ENCODE measurements at places on chromosomes 4 and X.

GRCh38 chr4:150874338-150875226, 140.5 kb downstream of the LRBA start:
- no peak for DNase-seq

GRCh38 chr4:56164907-56165306, 216.2 kb downstream of the CEP135 start:
- no peak for DNase-seq

- no peak for DNase-seq
Measured at GRCh38 chr4:153156263-153156662, 48.0 kb upstream of the TRIM2 start.

GRCh38 chr4:7912826-7913225, 26.8 kb downstream of the AFAP1 start:
- DNase-seq: no peak

DNA sequence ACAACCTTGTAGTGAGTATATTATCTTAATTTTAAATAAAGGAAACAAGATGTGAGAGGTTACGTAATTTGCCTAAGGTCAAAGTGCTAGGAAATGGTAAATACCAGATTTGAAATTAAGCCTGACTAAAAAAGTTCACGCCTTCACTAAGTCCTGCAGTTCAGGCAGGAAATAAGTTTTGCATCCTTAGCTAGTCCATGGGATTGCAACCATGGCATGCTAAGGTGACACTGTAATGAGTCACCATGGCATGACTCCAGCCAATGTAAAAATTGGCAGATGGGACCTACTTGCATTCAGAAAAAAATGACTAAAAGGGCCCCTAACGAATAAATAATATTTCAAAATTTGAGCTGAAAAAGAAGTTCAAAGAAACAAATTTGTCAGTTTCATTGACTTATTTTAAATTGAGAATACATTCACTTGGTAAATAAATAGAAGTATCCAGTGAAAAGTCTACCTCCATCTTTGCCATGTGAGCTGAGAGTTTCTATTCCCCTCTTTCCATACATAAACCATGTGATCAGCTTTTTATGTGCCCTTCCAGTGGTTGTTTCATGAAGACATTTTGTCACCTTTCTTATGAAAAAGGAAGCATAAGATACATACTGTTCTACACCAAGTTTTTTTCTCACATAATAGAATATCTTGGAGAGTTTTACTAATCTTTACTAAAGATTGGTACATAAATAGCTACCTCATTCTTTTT, 72.4 kb downstream of the ANKRD50 start:
- DNase-seq: no peak

DNA sequence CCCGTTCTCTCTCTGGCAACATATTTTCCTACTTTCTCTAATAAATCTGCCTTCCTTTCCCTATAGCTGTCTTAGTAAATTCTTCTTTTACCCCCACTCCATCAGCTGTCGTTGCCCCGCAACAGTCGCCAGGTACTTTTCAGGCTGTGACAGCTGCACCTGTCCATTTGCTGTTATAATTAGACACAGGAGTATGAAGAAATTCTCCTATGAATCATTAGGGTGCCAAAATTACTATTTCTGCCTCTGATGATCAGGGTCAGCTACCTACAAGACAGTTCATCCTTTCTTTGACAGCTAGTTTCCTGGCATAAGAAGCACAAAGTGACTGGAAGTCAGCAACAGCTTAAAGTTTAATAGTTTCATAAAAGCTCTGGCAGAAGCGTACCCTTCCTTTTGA, 19.5 kb upstream of the GALNTL6 start:
- DNase-seq: no peak

DNA sequence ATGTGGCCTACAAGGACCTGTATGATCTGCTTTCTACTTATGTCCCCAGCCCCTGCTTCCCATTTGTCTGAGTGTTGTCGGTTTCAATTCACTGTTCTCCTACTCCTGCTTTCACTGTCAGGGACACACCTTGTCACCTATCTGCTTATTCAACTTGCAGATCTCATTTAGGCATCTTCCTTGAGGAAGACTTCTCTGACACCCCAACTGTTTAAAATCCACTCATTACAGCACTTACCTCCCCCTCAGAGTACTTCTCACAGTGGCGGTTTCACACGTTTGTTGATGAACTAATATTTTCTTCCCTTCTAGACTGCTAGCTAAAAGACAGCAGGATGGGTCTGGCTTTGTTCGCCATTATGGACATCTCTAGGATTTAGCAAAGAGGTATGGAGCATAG, 279.9 kb upstream of the TET2 start:
- DNase-seq: no peak

GRCh38 chrX:19811807-19812604, 75.4 kb downstream of the SH3KBP1 start:
- no peak for DNase-seq

GRCh38 chr4:2869659-2870058, 26.0 kb downstream of the ADD1 start:
- no peak for DNase-seq

DNA sequence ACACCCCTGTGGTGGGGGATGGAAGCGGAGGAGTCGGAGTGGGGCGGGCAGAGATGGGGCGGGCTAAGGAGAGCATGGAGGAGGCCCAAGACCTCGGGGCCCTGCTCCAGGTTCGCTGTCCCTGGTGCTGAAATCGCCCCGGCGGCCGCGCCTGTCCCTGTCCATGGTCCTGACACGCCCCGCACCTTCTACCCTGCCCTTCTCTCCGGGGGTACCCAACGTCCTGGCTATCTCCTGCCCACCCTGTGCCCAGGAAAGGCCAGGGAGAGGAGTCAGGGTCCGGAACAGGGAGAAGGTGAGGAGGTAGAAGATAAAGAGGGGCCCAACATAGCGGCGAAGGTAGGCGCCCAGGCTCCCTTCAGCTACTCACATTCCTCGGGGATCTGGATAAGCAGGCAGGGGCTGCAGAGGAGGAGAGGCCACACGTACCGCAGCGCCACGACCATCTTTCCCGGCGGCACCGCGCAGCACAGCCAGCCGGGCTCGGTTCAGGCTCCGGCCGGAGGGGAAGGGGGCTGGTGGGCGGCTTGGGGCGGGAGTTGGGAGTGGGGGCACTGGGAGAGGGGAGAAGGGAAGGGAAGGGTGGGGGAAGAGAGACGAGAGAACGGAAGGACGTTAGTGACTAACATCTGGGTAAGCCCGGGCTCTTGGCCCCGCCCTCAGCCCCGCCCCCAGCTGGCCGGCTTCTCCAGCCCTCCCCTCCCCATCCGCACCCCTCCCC, 10.4 kb downstream of the L1CAM start:
- peak; percentile 68 for DNase-seq

- no peak for DNase-seq
Measured at GRCh38 chrX:9708086-9708485, 57.6 kb downstream of the GPR143 start.

DNA sequence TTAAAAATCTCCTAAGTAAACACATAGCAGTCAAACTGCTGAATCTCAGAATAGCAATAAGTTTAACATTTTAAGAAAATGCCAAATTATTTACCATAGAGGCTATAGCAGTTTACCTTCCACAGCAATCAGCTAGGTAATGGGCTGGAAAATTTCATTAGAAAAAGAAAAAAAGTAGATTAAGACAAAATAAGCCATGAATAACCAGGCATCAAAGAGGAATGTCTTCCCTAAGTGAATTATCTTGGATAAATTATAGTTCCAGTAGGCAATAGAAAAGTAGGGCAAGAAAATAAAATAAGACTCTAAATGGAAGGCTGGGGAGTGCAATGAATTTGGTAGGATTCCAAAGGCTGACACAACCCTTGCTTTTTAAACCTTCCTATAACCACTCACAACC, 722.8 kb downstream of the TRAM1L1 start:
- DNase-seq: no peak

- peak; percentile 9 for DNase-seq
Measured at GRCh38 chrX:123764967-123765871, 32.4 kb upstream of the THOC2 start.

DNA sequence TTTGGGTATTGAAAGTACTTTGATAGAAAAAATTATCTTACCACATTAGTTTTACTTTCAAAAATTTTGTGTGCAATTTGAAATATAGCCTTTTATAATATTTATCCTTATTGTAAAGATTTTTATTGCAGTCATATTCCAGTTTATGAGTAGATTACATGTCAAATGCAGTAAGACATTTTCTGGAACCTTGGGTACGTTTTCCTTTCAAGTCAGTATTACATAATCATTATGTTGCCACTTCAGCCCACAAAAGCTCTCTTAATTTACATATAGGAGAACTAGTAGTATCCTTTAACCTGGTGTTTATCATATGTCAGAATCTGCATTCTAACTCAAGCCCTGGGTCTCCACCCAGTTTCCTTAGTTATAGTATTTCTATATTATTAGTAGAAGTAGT, 98.5 kb downstream of the CENPC start:
- no peak for DNase-seq

- no peak for DNase-seq
Measured at GRCh38 chrX:136525738-136526606, 6.0 kb upstream of the VGLL1 start.

- no peak for DNase-seq
Measured at GRCh38 chr4:83219344-83220331, 65.0 kb downstream of the COQ2 start.

- DNase-seq: no peak
Measured at GRCh38 chr4:182307746-182308145, 64.5 kb downstream of the TENM3 start.

DNA sequence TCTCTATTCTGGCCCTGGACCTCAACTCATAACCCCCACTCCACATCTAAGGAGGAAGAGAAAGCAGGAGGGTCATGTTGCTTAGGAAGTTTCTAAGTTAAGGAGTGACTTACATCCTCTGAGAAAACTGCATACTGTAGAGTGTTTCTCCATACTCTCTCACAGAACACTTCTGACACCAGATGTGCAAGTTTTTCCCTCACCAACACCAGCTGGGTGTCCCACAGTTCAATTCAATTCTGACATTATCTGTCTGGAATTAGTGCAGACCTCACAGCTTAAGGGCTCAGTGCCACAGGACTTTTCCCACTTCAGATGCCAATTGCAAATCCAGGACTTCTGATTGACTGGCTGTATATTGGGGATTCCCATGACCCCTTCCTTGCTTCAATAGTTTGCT, 89.0 kb upstream of the SFRP2 start:
- no peak for DNase-seq

GRCh38 chr4:100146756-100147155, 43.5 kb downstream of the DDIT4L start:
- no peak for DNase-seq

DNA sequence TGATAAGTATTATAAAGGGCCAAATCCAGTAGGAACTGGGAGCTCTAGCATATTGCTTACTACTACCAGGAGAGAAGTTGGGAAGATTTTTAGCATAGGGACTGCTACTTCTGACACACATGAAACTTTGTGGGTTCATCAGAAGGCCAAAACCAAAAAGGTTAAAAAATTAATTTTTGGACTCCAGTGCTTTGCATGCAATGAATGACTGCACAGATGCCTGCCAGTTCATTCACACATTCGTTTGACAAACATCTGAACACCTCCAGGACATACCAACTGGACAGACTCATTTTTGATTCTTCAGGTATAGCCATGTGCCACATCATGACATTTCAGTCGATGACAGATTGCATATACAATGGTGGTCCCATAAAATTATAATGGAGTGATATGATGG, 79.8 kb downstream of the MID1IP1 start:
- no peak for DNase-seq

DNA sequence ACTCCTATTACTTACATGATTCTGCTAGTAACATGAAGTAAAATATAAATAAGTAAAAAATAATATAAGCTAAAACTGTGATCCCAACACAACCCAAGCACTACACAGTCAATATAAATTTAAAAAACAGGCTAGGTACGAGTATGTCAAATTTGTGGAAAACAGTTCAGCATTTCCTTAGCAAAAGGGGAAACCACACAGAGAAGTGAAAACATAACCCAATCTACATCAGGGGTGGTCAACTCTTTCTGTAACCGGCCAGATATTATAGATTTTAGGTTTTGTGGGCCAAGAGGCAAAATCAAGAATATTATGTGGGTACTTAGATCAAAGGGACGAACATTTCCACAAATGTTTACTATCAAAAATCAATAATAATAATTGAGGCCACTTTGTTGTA, 70.1 kb downstream of the CHST7 start:
- no peak for DNase-seq

DNA sequence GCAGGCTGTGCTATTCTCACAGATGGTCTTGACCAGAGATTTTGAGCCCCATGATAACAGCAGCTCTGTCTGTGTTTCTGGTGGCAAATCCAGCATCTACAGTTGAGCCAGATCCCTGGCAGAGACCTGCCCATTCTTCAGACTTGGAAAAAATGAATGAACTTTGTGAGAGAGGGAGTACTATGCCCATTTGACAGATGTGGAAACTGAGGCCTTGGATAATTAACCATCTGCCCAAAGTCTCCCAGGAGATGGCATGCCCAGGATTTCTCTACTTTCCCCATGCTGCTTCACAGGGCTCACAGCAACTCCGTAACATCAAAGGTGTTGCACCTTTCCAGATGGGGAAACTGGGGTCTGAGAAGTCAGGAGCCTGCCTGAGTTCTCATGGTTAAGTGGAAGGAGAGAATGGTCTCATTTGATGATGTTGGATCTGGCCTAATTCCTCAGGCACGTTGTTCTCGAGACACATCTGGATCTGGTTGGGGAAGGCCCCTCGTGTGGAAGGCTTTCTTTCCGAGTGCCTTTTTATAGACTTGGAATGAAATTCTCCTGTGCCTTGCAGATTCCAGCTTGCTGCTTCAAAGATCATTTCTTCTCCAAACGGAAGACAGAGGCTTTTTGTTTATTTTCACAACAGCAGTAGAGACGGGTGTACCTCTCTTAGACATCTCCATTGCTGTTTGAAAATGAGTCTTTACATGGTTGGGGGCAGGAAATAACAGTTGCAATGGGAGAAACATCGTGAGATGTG, 73.3 kb upstream of the STX18 start:
- DNase-seq: no peak

DNA sequence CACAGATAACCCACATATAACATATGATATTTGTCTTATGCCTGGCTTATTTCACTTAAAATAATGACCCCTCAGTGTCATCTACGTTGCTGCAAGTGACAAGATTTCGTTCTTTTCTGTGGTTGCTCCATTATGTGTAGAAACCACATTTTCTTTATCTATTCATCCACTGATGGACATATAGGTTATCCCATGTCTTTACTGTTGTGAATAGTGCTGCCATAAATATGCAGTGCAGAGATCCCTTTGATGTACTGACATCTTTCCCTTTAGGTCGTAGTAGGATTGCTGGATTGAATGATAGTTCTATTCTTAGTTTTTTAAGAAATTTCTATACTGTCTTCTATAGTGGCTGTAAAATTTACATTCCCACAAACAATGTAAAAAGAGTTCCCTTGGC, 135.8 kb downstream of the TET2 start:
- no peak for DNase-seq
